Jurkat, Clone E6-1 (cell line): ENCODE measurements at places on chromosomes 5 and 9.

DNA sequence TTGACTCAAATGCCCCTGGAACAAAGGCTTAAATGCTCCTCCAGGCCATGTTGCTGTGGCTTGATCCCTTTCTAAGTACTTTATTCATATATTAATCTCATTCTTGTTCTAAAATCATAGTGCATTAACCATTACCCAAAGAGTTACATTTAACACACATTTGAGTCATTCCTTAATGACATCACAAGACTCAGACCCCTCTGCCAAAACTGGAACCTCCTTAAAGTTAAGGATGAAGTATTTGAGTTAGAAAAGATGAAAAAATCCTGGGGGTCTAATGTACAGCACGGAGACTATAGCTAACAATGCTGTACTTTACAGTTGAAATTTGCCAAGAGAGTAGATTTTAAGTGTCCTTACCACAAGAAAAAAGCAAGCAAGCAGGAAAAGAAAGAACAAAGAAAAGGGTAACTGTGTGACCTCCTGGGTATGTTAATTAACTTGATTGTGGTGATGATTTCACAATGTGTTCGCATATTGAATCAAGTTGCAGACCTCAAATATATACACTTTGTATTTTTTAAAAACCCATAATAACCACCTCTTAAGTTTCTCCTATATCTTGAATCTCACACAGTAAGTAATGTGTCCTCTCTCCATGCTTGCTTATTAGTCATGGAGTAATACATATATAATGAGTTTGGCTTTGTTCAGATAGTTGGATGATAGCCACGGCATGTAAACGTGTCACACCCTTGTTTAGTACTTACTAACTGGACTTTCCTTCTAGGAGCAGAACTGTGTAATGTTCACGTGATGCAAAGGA is 376.9 kb downstream of the SEMA5A start:
- DNase-seq: peak; percentile 18

- DNase-seq: no peak
These were observed 172.8 kb downstream of the CARTPT start for GRCh38 chr5:71891856-71892255.

- DNase-seq: no peak
These were observed 55.9 kb downstream of the OTULIN start for GRCh38 chr5:14720236-14720923.

- DNase-seq: no peak
These were observed 165.2 kb downstream of the SLC25A46 start for GRCh38 chr5:110903966-110904365.

- no peak for DNase-seq
These were observed 59.5 kb upstream of the TARS1 start for GRCh38 chr5:33381243-33381642.

- no peak for DNase-seq
These were observed 634.5 kb downstream of the NR2F1-AS1 start for GRCh38 chr5:92946546-92946945.

DNA sequence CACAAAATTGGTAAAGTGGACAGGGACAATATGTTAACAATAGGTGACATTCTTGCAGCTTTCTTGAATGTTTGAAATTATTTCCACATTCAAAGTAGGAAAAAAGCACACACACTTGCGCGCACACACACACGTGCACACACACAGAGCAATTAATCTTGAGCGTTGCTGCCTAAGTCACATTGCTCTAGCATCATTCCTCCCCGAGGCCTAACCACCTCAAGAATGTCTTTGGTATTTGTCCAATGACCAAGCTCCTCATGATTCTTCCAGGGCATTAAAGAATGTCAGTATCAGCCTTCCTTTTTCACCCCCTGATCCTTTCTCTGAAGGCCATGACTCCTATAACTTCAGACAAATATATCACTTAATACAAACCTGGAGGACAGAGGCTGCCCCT is 198.1 kb downstream of the NPR3 start:
- no peak for DNase-seq
